Activated T-helper 2 cell treated with anti-CD3 and anti-CD28 coated beads, Interferon-gamma antibody, Interleukin-2, Interleukin-4, amounts not matched to agents 10 μg/mL and 5 μg/mL and 100 μg/mL, durations not matched to agents 14 hours and 24 hours and 36 hours (primary cell): ENCODE measurements at places on chromosomes 11 and 22. TPM values are rescaled to one million over a fixed set of nuclear protein-coding genes. Genes with fewer than 3 reads are reported as not detected.

Gene TSSK2
- total RNA-seq, result not detected in 2 replicates

Gene RNF121
- total RNA-seq, result 49.1 and 51.3 TPM in 2 replicates

Gene ANGPTL5
- total RNA-seq, result not detected in 2 replicates

Gene SCO2
- total RNA-seq, result 3.8 and 8.7 TPM in 2 replicates

Gene MS4A4E
- not detected in 2 replicates for total RNA-seq

Gene IFITM10
- 0.14 and 0.34 TPM in 2 replicates for total RNA-seq
